ENCODE measurements at places on chromosomes 5 and 9. TPM values are rescaled to one million over a fixed set of nuclear protein-coding genes. Genes with fewer than 3 reads are reported as not detected.

Gene UGCG
- 32.6 TPM for total RNA-seq

Gene BTNL8
- not detected for total RNA-seq

Gene TMEM161B
- 11.3 TPM for total RNA-seq

Gene OR1B1
- total RNA-seq, result 0.44 TPM

Gene MARCHF11
- total RNA-seq, result not detected

Gene ENHO
- not detected for total RNA-seq

Gene FOXD4
- total RNA-seq, result 0.38 TPM

Gene ALDH1A1
- 121 TPM for total RNA-seq

Gene RNF183
- not detected for total RNA-seq

Data from subcutaneous adipose tissue (tissue), 4 donors.